ENCODE measurements at places on chromosomes 16 and 17.

- H3K4me3 ChIP-seq: no peak overlapping the region
- no peaks in the 10 kb centered on the region for H3K4me1 ChIP-seq
- no peak for DNase-seq
Measured at GRCh38 chr17:2906901-2907300, 110.7 kb downstream of the RAP1GAP2 start.

GRCh38 chr16:70696952-70697593, 11.2 kb upstream of the MTSS2 start:
- peaks cover 77% of the 10 kb centered on the region for H3K4me1 ChIP-seq
- H3K36me3 ChIP-seq: peaks cover 32% of the 10 kb centered on the region
- no peak overlapping the region for H3K4me3 ChIP-seq
- DNase-seq: no peak

- no peak overlapping the region for H3K4me3 ChIP-seq
- H3K27me3 ChIP-seq: no peaks in the 10 kb centered on the region
- H3K36me3 ChIP-seq: no peaks in the 10 kb centered on the region
- peak; percentile 68 for DNase-seq
- peak overlapping the region; percentile 75 for H3K27ac ChIP-seq
Measured at GRCh38 chr16:86680162-86680561, 101.8 kb downstream of the FOXL1 start.

DNA sequence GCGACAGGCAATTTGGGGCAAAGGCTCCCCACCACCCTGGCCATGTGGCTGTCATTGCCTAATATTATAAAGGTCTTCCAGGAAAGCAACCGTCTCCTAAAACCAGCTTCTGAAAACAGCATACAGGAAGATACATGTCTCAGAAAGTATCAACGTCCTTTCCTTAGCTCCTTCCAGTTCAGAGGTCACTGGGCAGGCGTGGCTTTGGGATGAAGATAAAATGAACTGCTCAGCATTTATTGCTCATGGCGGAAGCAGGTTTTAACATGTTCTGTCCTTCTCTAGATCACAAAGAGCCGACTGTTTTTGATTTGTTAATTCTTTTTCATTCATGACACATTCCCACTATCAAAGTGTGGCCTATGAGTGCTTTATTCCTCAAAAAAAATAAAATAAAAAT, 8.0 kb downstream of the CFAP20 start:
- H3K27me3 ChIP-seq: no peaks in the 10 kb centered on the region
- no peak overlapping the region for H3K27ac ChIP-seq
- peaks cover 15% of the 10 kb centered on the region for H3K36me3 ChIP-seq
- no peak overlapping the region for H3K4me3 ChIP-seq
- DNase-seq: no peak

- no peak overlapping the region for H3K4me3 ChIP-seq
- H3K36me3 ChIP-seq: no peaks in the 10 kb centered on the region
- no peaks in the 10 kb centered on the region for H3K27me3 ChIP-seq
- H3K4me1 ChIP-seq: no peaks in the 10 kb centered on the region
- no peak overlapping the region for H3K27ac ChIP-seq
Measured at GRCh38 chr16:83200005-83200779, 573.4 kb downstream of the CDH13 start.

DNA sequence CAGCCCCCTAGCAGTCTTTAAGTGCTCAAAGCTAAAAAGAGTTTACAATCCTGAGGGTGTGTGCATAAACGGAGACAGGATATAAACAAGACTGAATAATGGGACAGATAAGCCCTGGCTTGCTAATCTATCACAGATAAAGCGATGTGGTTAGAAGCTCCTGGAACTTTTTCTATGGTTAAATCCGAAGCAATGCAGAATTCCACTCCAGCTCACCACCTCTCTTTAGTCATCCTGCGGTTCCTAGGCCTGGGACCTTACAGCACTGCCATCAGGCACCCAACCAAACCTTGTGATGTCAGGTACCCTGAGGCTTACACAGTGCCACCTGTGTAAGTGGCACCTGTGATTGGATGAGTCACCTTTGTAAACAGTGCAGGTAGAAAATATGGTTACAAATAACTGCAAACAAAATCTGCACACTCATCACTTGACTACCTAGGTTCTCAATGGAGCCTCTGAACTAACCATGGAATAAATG, 31.5 kb upstream of the B4GALNT2 start:
- no peaks in the 10 kb centered on the region for H3K36me3 ChIP-seq
- DNase-seq: peak; percentile 74
- H3K27me3 ChIP-seq: no peaks in the 10 kb centered on the region

- H3K4me1 ChIP-seq: peaks cover 15% of the 10 kb centered on the region
- no peak overlapping the region for H3K4me3 ChIP-seq
- DNase-seq: no peak
- H3K27ac ChIP-seq: no peak overlapping the region
- no peaks in the 10 kb centered on the region for H3K27me3 ChIP-seq
- peaks cover 48% of the 10 kb centered on the region for H3K36me3 ChIP-seq
Measured at GRCh38 chr17:62062944-62063343, 2.1 kb downstream of the MED13 start.

DNA sequence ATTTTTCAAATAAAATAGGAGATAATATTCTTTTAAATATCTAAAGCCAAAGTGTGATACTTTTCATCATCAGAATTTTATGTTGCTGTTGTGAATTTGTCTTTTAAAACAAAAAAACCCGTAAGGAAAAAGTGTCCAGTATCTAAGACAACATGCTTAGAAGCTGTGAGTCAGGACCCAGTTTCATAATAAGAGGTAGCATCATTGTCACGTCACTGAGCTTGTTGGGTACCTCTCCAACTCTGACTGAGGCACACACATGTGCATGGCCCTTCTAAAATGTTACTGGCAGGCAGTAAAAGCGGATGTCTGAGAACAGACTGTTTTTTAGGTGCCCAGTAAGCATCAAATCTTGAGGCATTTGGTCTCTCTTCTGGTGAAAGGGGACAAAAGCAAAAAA, 2.5 kb downstream of the CIAPIN1 start:
- DNase-seq: no peak
- no peak overlapping the region for H3K27ac ChIP-seq
- H3K4me3 ChIP-seq: no peak overlapping the region

Data from SJSA1 (cell line).